ENCODE measurements at places on chromosomes 13 and 19.

GRCh38 chr19:18014197-18014596, 6.2 kb downstream of the ARRDC2 start:
- peak; percentile 36 for DNase-seq

GRCh38 chr19:15154002-15154612, 46.7 kb downstream of the NOTCH3 start:
- DNase-seq = no peak

GRCh38 chr19:48818234-48818820, 7.5 kb upstream of the BCAT2 start:
- DNase-seq = no peak

DNA sequence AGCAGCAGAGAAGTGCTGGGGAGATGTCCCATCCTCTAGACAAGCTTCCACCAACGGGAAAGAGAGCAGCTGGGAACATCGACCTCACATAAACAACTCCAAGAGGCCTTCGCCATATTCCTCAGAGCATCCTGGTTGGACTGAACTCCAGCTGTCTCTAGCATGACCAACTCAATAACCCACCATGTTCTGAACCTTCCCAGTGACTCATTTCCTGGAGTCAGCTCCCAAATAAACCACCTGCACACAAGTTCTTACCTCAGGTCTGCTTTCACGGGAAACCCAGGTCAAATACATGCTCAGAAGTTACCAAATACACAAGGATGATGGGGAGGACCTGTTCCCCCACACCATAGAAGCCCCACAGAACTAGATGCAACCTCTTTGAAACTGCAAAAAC, 878.5 kb downstream of the UQCRFS1 start:
- DNase-seq = no peak

- DNase-seq = no peak
These were observed 905.0 kb downstream of the UQCRFS1 start for GRCh38 chr19:28307963-28308362.

DNA sequence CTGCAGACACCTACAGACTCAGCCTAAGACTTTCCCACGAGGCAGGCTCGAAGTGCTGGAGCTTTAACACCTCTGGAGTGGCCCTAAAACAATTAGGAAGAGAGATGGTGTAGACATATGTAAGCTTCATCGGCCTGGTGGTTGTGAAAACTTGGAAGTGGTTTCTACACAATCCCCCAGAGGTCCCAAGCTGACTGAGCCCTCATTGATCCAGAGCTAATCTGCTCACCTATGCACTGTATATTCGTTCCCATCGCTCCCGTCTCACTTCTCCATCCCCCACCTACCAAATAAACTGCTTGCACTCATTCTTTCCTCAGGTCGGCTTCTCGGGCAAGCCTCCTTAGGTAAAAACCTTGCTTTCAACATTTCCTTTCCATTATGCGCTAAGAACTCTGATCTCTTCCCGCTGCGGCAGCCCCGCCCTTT, 767 bp upstream of the ZNF793 start:
- DNase-seq = no peak
